NCI-H1092 (cell line): ENCODE measurements at places on chromosomes 1 and 21.

- DNase-seq, result no peak
Observed at GRCh38 chr1:27233667-27234048, 774 bp upstream of the WDTC1 start.

GRCh38 chr1:33130297-33130696 is 49.3 kb downstream of the AZIN2 start:
- DNase-seq, result no peak

DNA sequence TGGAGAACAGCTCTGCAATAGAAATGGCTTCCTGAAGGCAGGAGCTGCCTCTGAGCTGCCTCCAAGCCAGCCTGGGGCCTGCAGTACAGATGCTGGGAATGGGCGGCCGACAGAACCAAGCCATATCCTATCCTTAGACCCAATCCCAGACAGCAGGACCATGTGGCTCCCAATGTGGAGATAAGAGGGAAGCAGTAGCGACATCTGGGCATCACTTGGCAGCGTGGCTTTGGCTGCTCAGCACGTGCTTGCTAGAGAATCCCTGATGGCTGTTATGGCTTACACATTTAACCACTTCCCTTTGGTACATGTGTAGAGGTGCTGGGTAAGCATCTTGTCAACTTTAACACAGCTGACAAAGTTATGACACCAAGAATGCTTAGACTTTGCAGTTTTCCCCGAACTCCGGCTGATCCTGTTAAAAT is 87.7 kb downstream of the MAN1C1 start:
- DNase-seq, result no peak

- DNase-seq, result no peak
Observed at GRCh38 chr1:230141021-230141648, 74.1 kb downstream of the GALNT2 start.

DNA sequence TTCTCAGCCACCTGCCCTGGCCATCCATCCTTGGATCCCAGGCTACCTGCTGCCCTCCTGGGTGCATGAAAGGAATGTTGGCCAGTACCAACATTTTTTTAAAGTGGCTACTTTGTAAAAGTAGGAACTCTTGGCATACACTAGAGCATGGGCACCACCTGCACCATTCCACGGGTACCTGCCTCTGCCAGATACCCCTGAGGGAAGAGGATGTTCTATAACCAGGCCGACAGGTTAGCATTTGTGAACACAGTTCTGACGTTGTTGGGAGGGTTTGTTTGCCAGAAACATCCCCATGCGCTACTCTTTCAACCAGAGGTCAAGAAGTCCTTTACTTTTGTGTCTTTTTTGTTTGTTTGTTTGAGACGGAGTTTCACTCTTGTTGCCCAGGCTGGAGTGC is 43.0 kb downstream of the EVA1C start:
- no peak for DNase-seq

GRCh38 chr1:46203738-46204405 is 738 bp downstream of the LURAP1 start:
- no peak for DNase-seq

GRCh38 chr1:191953526-191953925 is 204.7 kb upstream of the RGS18 start:
- no peak for DNase-seq

DNA sequence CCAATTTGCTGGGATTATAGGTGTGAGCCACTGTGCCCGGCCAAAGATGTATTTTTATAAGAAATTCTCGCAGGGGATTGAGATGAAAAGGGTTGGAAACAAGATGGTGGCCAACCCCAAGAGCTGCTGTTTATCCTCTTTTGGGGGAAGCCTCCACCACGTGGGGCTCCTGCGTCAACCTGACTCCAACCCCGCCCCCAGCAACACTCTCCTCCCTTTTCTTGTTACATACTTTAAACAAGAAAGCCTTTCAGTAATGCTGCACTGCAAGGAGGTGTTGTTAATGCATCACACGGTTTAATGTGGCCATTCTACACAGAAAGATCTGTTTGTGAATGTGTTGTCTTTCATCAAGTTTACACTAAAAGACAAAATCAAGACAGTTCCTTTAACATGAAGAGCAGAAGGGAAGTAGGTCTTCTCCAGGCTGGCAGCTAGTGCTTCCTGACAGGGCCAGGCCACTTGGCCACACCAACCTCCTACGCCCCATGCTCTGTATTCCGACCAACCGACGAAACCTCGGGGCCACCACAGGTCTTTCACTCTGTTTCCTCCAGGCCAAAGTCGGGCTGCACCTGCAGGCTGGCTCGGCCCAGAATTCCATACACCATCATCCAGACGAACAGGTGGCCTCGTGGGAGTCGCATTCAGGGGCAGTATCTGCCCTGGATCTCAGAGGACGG is 25.9 kb downstream of the C2CD2 start:
- DNase-seq, result no peak

DNA sequence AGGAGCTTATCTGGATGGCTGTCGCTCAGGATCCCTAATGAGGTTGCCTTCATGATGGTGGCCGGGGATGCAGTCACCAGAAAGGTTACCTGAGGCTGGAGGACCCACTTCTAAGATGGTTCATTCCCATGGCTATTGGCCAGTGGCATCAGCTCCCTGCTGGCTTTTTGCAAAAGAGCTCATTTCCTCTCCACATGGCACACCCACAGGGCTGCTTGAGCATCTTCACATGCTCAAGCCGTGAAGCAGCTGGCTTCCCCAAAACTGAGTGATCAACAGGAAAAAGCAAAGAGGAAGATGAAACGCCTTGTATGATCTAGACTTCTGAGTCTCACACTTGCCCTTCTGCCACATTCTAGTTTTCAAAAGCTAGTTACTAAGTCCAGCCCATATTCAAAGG is 124.6 kb upstream of the CXADR start:
- DNase-seq, result no peak

- no peak for DNase-seq
Observed at GRCh38 chr1:75836528-75837100, 39.9 kb downstream of the MSH4 start.
